T-helper 22 cell (primary cell): ENCODE measurements at places on chromosomes 1 and 21.

DNA sequence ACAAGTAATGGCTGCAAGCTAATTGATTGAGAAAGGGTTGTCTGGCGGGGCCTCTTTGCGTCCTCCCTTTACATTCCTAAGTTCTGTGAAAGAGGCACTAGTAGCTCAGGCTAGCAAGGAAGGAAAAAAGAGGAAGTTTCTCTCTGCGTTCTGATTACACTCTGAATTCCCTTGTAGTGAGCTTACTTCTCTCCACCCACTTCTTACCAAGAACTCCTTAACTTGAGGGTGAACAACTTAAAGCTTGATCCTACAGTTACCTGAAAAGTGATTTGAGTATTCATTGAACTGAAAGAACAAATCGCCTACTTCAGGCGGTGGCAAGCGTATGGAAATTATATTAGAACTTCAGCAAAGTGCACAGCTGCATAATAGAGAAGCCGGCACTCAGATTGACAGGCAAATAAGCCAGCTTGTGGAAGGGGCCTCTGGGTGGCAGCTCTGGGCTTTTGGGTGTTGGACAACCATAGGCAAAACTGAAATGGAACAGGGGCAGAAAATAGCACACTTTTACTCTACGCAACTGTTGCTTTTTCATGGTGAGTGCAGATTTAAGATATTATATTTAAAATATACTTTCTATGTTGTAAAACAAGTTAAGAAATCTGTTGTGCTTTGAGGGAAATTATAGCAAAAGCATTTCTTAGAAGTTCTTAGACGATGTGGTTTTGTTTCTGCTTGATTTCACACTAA, 464.5 kb downstream of the USP25 start:
- DNase-seq = no peak

DNA sequence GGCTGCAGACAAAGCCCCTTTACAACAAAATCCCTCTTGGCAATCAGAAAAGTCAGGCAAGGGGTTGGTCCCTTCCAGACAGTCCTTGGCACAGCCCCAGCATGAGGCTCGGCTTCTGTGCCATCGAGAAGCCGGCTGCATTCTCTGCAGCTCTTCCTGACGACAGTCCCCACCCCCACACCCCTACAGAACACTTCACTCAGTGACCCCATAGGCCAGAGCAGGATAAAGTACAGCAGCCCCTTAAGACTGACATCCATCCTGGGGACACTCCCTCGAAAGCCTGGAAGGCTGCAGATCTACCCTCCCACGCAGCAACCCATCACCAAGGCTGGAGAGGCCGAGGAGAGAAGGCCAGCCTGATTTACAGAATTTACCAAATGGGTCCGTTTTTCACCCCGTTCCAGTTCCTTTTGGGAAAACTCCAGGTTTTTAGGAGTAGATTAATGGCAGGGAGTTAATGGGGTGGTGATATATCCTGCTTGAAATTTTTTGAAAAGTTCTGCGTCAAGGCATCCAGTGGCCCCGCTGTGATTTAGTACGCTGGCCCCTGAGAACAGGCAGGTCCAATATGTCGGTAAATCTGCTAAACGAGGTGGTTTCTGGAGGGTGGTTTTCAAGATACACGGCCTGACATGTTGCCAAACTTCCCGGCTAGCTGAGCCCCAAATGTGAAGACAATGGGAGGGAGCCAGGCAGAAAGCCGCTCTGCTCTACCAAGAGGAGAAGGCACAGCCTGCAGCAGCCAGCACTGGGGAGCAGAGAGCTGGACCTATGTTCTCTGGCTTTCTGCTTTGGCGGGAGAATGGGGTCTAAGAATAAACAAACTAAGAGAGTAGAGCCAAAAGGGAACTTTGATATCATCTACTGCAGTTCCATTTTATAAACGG, 81.7 kb downstream of the SSBP3 start:
- no peak for DNase-seq

DNA sequence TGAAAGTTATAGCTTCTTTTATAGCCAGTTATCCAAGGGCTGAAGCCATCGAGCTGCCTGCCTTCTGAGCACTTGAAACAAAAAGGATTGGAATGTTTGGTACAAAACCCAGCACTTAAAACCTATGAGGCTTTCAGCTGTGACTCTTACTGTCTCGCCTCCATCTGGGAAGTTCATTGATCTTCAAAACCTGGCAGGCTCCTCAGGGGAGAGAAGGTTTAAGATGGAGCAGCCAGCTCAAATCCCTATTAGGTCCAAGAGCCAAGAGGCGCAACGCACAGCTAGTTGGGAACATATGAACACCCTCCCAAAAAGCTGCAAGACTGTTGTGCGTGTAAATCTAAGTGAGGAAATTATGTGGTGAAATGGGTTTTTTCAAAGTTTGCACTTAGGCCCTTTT, 33.4 kb downstream of the BACE2 start:
- DNase-seq = no peak

DNA sequence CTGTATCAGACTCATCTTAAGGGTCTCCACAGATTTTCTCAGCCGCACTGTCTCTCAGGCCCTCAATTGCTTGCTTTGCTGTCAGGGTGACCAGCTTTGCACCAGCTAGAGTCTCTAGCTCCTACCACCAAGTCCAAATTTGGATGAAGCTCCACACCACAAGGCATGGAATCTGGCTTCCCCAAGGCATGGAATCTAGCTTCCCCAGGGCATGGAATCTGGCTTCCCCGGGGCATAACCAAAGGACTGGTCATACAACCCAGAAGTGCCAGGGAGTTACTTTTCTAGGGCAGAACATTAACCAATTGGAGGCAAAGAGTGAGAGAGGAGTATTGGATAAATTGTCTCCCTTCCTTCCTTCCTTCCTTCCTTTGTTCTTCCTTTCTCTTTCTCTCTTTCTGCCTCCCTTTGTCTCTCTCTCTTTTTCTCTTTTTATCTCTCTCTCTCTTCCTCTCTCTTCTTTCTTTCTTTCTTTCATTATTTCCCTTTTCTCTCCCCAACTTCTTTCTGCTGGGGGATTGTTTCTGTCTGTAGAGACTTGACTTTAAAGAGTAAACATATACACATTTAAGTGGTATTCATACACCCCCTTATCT, 76.9 kb upstream of the HAO2 start:
- DNase-seq = no peak

DNA sequence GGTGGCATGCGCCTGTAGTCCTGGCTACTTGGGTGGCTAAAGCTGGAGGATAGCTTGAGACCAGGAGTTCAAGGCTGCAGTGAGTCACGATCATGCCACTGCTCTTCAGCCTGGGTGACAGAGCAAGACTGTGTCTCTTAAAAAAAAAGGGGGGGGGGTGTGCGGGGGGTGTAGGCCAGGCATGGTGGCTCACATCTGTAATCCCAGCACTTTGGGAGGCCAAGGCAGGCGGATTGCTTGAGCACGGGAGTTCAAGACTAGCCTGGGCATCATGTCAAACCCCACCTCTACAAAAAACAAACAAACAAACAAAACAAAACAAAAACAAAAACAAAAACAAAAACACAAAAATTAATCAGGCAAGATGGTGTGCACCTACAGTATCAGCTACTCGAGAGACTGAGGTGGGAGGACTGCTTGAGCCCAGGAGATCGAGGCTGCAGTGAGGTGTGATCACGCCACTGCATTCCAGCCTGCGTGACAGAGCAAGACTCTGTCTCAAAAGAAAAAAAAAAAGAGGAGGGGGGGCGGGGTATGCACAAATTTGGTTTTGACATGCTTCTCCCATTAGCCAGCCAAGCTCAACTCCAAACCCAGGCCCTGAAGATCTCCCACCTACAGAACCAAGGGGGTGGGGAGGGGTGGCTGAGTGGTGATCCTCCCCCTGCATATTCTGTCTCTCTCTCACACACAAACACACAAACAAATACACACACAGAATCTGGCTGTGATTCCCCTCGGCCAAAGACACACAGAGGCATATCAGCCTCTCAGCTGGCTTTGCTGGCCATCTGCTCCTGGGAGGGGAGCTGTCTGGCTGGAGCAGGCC, 3.1 kb downstream of the PTAFR start:
- DNase-seq = no peak

DNA sequence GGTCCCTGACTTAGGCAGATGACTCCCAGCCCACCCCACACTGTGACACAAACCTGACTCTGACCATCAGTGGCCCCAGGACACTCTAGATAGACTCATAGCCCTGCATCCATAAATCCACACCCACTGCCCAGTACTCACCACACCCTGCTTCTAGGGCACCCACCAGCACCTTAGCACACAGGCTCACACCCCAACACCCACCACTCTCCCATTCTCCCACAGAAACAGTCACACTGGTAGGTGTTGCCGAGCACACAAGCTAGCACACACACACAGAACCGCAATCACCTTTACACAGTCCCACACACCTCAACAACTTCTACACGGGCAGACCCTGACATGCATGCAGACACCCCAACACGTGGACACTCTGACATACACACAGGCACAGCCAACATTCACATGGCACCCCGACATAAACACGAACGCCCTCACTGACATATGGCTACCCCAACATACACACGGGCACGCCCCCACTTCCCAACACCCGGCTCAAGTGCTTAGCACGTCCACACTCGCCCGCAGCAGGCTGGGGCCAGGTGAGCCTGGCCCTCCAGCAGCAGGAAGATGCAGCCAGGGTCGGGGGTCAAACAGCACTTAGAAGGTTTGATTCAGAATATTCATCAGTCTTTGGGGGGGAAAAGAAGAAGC, 105.5 kb upstream of the TARDBP start:
- DNase-seq = no peak

GRCh38 chr1:2449636-2450454, 26.2 kb upstream of the PLCH2 start:
- DNase-seq = no peak

DNA sequence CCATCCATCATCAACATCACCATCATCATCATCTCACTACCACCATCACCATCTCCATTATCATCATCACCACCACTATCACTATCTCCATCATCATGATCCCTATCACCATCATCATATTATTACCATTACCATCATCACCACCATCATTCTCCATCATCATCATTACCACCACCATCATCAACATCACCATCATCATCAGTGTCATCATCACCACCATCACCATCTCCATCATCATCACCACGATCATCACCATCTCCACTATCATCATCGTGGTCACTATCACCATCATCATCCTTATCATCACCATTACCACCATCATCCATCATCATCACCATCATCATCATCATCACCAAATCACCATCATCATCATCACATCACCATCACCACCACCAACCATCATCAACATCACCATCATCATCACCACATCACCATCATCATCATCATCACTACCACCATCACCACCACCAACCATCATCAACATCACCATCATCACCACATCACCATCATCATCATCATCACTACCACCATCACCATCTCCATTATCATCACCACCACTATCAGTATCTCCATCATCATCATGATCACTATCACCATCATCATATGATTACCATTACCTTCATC, 202.1 kb upstream of the VAMP3 start:
- no peak for DNase-seq

- no peak for DNase-seq
Observed at GRCh38 chr21:33884376-33885171, 31.0 kb downstream of the ATP5PO start.

DNA sequence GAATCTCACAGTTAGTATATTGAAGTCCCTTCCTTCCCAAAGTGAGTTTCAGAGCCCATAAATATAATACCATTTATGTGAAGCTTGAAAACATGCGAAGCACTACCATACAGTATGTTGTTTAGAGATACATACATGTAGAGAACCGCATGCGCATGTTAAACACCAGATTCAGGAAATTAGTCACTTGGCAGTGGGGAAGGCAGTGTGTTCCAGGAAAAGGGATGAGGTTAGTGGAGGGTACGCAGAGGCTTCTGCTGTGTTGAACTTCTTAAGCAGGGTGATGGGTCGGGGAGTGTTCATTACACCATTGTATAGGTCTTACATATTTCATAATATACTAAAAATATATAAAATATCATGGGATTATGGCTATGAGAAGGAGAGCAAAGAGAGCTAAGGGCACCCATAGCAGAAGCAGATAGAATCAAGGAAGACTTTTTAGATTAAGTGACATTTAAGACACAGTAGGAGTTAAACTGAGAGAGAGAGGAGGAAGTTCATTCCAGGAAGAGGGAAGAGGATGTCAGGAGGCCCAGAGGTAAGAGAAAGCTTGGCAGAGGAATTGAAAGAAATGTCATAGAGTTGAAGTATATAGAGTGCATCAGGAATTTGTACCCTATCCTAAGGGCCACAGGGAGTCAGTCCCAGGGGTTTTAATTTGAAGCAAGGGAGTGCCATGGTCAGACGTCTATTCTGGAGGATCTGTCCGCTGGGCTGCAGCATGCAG, 43.5 kb upstream of the SARS1 start:
- no peak for DNase-seq
